Mucosa of descending colon (tissue), 3 donors: ENCODE measurements at places on chromosomes 13 and 19. TPM values are rescaled to one million over a fixed set of nuclear protein-coding genes. Genes with fewer than 3 reads are reported as not detected.

- peak; percentile 86 for DNase-seq
Measured at GRCh38 chr19:45569619-45570421, 14.8 kb downstream of the OPA3 start.

HTR2A gene
- 0.09 TPM for total RNA-seq

SIAH3 gene
- total RNA-seq: 0.06 TPM

DNA sequence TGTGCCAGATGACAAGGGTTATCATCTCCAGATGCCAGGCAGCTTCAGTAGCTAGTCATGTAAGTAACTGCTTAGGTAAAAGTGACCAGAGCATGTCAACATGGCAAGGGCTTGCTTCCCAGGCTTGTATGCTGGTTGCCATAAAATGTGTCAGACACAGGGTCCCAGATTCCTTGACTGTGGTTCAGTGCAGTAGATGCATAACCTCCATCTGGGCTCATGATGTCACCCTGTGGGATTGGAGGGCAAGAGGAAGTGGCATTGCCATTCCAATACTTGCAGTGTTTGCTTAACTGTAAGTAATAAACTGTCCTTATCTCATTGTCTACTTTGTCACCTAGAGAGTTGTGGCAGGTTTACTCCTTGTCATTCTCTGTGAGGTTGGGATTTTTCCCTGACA is 226.8 kb downstream of the PCDH17 start:
- no peak for DNase-seq

GRCh38 chr13:50283017-50283416 is 267.8 kb downstream of the KCNRG start:
- no peak for DNase-seq

GRCh38 chr13:29196409-29197074 is 376.4 kb downstream of the MTUS2 start:
- no peak for DNase-seq

LRFN3 gene
- total RNA-seq: 10.5 TPM

DNA sequence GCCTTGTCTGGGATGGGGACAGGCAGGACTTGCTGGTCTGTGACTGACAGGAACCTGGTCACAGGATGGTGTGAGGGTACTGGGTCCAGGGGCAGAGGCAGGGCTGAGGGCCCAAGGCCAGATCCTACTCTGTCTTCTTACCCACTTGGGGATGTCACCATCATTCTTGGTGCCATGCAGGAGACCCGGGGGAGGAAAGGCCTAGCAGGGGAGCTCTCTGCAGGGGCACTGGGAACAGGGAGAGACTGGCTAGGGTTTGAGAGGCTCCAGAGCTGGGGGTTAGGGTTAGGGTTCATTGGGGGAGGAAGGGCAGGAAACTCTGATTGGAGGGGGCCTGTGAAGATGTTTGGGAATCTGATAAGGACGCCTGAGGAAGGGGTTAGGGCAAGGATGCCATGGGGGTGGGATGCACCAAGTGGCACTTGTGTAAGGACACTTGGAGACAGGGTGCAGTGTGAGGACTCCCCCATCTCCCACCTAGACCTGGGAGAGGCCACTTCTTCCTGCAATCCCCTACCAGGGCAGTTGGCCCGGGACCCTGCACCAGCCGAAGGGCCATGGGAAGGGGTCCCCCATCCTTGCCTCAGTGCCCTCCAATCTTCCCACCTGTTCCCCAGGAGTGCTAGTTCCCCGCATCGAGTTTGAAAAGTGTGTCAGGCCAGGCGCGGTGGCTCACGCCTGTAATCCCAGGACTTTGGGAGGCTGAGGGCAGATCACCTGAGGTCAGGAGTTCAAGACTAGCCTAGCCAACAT is 6.9 kb downstream of the PRR36 start:
- no peak for DNase-seq

DNA sequence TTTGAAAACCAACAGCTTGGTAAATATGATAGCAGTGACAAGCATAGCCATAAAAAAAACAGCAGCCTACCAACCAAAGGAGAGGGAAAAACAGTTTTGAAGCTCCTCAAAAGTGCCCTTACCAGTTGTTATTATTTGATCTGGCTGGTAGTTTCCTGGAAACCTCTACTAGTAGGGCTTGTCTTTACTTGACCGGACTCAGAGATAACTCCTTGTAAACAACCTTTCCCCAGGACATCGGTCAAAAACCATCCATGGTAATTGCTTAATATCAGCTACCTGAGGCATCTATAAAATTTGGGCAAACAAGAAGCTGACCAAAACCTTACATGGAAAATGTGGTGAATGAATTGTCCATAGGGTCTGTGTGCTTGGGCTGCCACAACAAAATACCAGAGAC is 210.9 kb downstream of the FGF14 start:
- no peak for DNase-seq

TNFSF11 gene
- total RNA-seq: 0.13 TPM

PEAK3 gene
- total RNA-seq: 0.29 TPM

GRCh38 chr13:111216166-111216960 is 101.3 kb downstream of the ARHGEF7 start:
- DNase-seq: peak; percentile 68

FREM2 gene
- 0.82 TPM for total RNA-seq

DNA sequence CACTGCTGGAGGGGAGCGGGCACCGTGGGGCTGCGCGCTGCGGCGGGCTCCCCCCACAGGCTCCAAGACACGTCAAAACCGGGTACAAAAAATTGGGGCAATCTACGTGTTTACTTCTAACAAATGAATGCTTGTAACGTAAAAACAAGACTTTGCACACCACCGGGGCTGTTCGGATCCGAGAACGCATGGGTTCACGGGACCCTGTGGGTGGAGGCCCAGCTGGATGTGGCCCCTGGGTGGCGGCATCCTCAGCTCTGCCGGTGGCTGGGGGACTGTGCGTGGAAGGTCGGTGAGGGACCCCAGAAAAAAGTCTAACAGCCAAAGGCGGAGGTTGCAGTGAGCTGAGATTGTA is 10.3 kb upstream of the SLC7A10 start:
- no peak for DNase-seq

DNA sequence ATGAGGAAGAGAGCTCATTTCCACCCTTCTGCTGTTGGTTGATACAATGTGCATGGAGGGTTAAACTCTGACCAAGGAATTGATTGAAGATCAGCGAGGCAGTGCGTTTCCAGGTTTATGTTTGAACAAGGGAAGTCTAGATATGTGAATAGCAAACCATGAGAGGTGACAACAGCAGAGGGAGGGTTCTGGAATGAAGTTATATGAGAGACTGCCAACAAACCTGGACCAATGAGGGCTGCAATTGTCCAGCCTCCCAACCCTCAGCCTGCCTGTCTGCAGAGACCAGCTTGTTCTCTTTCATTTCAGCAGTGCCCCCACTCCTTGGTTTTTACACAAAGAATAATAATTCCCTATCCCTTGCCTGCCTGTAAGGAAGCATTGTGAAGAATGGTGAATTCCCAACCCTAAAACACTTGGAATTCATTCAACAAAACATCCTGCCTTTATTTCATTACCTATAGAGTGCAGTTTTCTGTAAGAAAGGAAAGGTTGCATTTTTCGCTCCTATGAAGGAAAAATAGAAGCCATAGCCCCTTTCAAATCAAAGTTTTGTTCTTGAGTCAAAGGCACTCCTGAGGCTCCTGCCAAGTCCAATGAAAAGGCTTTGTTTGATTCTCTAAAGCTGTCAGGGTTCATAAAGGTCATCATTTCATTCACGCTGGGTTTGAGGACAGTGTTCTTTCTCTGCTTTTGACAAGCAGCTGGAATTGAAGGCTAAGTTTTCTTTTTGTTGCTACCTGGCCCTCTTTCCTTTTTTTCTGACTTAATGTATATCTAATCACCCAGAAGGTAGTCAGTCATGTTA is 53.6 kb upstream of the ABCC4 start:
- DNase-seq: no peak

NACC1 gene
- total RNA-seq: 58.9 TPM

DNA sequence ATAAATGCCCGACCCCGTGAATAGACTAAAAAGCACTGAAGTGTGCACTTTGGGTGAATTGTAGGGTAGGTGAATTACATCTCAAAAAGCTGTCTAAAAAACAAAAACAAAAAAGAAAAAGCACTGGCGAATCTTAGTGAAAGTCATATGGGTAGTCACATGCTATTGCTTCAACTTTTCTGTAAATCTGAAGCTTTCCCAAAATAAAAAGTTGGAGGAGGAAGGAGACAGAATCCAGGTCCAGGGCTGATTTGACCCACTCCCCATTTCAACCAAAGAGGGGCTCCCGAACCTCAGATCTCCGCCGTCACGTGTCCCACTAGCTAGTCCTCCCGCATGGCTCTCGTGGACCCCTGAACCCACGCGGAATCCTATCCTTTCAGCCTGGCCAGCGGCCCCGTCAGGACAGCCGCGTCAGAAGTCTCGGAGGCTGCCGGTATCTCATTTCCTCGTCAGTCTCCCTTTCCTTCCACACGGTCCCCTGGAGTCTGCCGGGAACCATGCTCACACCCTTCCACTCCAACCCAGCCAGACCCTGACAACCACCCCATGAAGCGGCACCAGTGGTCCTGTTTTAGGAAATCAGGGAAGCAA is 6.1 kb downstream of the PPP1R12C start:
- peak; percentile 42 for DNase-seq

OR7C1 gene
- total RNA-seq: not detected

GRCh38 chr13:97001636-97002035 is 7.4 kb upstream of the OXGR1 start:
- DNase-seq: no peak

DNA sequence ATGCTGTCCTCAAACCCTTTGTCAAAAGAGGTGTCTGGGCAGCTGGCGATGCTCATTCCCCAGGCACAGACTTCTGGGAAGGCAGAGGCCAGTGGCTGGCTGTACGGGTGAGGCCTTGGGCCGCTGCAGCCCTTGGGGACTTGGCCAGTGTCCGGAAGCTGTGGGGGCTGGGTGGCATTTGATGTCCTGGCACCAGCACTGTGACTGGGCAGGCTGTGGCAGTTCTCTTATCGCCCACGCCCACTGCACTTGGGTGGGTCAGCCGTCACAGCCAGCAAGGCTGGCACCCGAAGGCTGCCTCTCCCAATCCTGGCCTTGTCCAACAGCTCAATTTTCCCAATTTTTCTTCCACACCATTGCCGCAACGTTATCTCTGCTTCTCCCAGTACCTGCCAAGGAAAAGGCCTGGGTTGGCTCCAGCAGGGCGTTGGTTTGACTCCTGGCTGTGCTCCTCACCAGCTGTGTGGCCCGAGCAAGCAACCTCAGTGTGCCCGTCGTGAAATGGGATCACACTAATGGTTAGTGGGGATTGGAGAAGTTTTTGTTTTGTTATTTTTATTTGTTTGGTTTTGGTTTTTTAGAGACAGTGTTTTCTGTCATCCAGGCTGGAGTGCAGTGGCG is 12.7 kb upstream of the SLC44A2 start:
- peak; percentile 67 for DNase-seq

GRCh38 chr13:24176351-24177101 is 16.0 kb downstream of the SPATA13 start:
- DNase-seq: no peak

GRCh38 chr19:51524666-51525264 is 6.7 kb downstream of the SIGLEC6 start:
- DNase-seq: no peak

FBXO27 gene
- total RNA-seq: 0.63 TPM

- DNase-seq: no peak
Measured at GRCh38 chr19:40059624-40060023, 3.6 kb upstream of the ZNF780B start.

DNA sequence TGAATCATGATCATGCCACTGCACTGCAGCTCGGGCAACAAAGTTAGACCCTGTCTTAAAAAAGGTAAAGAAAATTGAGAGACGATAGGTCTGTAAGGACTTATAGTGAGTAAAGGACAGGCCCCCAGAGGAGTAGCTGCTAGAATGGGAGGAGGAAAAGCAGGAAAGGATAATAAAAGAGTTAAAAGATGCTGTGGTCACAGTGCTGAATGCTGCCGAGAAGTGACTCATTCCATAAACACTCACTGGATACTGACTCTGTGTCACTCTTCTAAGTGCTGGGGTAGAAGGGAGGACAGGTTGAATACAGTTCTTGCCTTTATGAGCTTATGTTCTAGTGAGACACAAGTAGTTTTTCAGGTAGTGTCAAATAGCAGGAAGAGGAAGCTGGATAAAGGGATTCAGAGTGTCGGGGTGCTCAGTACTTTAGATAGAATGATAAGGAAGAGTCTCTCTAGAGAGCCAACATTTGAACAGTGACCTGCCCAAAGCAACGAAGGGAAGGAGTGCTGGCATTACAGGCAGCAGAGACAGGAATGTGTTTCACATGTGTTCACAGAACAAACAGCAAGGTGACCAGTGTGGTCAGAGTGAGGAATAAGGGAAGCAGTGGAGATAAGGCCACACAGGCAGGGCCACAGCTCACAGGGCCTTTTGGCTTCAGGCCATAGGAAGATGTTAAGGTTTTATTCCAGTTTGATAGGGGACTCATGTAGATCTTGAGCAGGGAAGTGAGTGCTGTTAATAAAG is 1240.5 kb downstream of the UQCRFS1 start:
- DNase-seq: no peak

ZNF677 gene
- total RNA-seq: 4.6 TPM

GRCh38 chr13:113897966-113898365 is 34.1 kb upstream of the GAS6 start:
- DNase-seq: no peak

GRCh38 chr13:74678308-74678965 is 544.2 kb upstream of the KLF12 start:
- no peak for DNase-seq

CGB7 gene
- not detected for total RNA-seq

GRCh38 chr19:12555456-12555930 is 4.2 kb upstream of the ZNF564 start:
- DNase-seq: no peak

CGB2 gene
- not detected for total RNA-seq

- DNase-seq: peak; percentile 63
Measured at GRCh38 chr19:10952809-10953208, 8.0 kb upstream of the SMARCA4 start.
